Anterior cingulate cortex (tissue), 58 donors: ENCODE measurements at places on chromosomes 2 and 18.

DNA sequence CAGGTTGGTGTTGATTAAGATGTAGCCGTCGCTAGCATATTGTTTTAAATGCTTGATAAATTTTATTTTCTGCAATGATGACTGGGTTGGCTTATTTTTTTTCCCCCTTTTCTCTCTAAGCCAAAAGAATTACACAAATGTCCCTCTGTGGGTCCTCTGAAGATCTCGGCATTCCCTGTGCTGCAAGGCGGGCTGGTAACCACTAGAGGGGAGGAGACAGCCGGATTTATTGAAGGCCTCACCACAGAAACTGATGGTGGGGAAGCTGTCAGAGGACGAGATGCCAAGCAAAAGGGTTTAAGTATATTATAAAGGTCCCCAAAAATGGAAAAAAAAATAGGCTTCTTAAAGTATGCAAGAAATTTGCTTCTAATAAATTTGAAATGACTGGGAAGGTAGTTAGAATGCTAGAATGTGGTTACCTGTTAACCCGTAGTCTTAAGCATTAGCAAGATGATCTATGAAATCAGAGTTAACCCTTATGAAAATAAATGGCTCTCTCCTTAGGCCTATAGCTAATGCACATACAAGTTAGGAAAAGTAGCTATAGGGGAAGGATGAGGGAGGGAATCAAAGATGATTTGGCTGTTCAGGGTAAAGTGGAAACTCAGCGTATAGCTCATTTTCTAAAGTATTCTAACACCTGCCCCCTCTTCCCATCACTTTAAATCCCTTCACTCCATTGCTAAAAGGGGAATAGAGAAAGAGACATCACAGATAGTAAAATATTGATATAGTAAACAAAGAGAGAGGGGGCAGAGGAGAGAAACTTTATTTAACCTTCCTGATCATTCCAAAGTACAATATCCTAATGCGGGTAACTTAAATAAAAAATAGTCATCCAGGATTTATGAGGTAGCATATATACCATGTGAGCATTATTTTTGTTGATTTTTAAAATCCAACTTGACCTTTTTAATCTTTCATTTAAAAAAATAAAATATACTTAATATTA is 894.5 kb upstream of the POU3F3 start:
- peak; percentile 56 for DNase-seq

GRCh38 chr2:220446106-220446712 is 818.8 kb downstream of the SLC4A3 start:
- no peak for DNase-seq

- DNase-seq: no peak
Observed at GRCh38 chr2:53455094-53455493, 312.5 kb upstream of the CHAC2 start.

DNA sequence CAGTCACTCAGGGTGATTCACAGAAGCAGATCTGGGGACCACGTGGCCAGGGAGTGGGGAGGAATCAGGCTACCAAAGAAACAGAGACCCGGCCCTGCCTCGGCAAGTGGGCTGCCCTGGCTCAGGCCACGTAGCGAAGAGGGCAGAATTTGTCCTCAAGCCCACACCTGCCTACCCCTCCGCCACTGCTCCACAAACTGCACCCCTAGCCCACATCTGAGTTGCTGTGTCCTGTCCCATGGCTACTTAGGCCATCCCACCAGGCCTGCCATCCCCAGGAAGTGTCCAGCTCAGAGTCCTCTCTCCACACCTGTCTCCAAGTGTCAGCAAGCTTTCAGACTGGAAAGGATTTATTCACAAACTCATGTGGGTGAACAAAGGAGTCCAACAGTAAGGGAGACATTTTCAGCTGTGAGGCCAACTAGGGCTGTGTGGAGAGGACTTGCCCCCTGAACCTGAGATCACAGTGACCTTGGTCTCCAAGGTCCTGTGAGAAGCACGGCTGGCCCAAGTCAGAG is 31.7 kb upstream of the ASPRV1 start:
- no peak for DNase-seq

DNA sequence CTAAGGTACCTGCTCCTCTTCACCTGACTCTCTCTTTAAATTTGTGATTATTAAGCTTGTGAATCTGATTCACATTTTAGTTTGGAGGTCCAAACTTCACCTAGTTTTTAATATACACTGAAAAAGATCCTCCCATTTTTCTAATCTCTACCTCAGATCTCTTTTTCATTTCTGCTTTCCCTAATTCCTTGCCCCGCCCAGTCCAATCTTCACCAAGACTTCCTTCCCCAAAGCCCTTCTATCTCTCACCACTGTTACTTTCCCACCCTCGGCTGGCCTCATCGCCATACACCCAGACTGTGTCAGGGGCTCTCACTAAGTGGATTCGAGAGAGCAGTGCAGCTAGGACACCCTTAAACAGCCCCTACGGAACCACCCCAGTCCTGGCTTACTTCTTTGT is 40.0 kb downstream of the LBH start:
- no peak for DNase-seq

- no peak for DNase-seq
Observed at GRCh38 chr2:187851955-187852561, 297.8 kb upstream of the TFPI start.

DNA sequence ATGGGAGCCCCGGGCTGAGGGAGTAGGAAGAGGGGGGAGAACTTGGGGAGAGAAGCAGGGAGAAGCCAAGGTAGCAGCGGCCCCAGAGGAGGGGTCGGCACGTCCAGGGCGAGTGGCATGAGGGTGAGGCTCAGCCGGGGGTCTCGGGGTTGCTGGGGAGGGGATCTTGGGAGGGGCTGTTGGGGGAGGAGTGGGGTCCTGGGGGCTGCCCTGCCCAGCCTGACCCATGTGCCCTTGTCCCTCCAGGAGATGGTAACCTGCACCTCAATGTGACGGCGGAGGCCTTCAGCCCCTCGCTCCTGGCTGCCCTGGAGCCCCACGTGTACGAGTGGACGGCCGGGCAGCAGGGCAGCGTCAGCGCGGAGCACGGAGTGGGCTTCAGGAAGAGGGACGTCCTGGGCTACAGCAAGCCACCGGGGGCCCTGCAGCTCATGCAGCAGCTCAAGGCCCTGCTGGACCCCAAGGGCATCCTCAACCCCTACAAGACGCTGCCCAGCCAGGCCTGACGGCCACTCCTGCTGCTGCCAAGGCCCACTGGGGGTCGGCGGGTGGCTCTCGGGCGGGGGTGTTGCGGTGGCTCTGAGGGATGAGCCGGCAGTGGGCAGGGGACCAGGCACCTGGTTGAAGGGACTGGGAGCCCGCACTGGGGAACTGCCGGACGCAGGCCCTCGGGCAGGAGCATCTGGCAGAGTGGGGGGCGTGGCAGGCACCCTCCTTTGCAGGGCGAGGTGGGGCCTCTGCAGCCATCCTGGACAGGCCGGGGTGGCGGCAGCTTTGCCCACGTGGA is 9.0 kb upstream of the GAL3ST2 start:
- no peak for DNase-seq

GRCh38 chr18:76866666-76867065 is 44.3 kb downstream of the ZNF236 start:
- DNase-seq: no peak

DNA sequence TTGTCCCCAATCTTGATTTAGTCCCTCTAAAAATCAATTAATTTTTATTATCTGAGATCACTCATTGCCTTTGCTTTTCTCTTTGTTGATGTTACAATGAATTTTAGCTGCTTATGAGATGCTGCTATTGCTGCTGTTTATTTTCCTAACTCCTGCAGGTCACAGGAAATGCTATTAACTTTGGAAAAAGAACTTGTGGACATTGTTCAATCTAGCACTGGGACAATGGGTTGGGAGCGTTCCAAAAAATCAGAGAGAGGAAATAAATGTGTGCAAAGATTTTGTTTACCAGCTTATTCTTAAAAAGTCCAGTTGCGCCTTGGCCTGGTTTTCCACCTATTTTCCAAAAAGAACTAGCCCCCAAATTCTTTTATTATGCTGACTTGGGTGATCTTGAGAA is 268.3 kb downstream of the PTH2R start:
- DNase-seq: no peak

GRCh38 chr2:26464390-26465265 is 13.3 kb downstream of the OTOF start:
- DNase-seq: no peak

DNA sequence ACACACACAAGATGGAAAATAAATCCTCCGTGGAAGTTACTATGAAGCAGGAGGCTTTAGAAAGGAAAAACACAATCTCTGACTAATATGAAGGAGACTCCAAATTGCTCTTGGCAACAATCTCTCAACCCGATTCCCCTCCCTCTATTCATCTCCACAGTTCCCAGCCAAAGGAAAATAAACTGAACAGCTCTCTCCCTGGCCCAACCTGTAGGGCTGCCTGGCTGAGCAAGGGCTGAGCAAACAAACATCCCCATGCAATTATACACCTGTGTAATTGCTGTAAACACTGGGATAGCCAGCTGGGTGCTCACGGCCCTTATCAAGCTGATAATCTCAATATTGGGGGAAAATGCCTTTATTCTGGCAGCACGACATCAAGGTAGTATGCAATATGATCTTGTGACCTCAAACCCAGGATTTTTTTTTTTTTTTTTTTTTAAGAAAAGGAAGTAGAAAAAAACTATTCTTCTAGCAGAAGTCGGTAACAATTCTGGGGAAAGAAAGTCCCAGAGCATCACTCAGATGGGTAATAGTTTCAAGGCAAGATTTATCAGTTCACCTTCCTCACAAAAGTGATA is 203.3 kb upstream of the SMAD2 start:
- no peak for DNase-seq

GRCh38 chr2:156817430-156817829 is 381.3 kb downstream of the GPD2 start:
- DNase-seq: no peak

DNA sequence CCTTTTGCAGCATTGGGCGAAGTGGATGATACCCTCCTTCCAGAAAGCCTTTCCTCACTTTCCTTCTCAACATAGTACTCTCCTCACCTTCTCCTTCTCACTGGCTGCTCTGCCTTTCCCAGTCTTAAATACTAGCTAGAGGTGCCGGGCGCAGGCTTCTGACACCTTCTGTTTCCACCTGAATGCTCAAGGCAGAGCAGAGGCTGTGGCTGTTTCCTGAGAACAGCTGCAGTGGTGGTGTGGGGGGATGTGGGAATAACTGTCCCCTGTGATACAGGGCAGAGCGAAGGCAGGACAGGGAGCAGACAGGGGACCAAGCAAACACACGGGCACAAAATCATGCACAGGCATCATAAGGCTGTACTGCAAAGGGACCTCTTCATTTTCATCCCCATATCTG is 303.1 kb downstream of the SS18 start:
- DNase-seq: no peak

- no peak for DNase-seq
Observed at GRCh38 chr2:64808092-64808491, 154.4 kb upstream of the SERTAD2 start.

DNA sequence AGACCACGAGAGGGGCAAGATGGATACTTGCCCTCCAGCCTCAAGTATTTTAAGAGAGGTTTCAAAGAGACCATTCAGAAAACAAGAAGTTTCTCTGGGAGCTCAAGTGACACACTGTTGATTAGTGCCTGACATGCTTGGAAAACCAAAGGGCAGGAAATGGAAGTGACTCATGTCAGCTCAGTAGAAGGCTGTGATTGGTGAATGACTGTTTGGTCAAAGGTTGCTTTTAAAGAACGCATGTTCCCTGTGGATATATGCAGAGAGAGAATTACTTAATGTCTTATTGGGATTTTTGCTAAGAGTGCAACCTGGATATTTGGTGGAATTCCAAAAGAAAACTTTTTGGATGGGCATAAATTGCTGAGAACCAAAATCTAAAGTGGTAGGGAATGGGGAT is 549.9 kb downstream of the XIRP2 start:
- DNase-seq: no peak

GRCh38 chr18:2168022-2168421 is 403.3 kb downstream of the METTL4 start:
- DNase-seq: no peak

DNA sequence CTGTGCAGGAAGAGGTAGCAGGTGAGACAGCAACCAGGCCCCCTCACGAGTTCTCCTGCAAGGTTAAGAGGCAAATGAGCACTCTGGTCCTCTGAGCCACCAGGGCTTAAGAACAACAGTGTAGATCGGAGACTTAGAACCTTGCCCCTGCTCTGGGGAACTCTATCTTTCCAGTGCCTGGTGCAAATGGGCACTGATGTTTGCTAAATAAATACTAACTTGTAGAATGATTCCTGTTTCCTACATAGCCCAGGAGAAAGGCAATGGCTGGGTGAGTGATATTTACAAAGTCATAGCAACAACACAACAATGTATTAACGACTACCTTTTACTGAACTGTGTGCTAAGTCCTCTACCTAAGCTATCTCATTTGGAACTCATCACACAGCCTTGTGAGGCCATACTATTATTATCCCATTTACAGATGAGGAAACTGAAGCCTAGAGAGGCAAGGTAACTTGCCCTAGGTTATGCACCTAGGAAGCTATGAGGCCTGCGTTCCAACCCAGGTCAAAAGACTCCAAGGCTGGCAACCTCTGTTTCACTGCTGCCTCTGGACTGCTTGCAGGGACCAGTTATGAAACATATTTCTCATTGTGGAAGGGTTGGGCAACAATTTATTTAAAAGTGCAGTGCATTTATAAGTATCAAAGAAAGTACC is 4.3 kb downstream of the ATP8B1 start:
- DNase-seq: no peak

DNA sequence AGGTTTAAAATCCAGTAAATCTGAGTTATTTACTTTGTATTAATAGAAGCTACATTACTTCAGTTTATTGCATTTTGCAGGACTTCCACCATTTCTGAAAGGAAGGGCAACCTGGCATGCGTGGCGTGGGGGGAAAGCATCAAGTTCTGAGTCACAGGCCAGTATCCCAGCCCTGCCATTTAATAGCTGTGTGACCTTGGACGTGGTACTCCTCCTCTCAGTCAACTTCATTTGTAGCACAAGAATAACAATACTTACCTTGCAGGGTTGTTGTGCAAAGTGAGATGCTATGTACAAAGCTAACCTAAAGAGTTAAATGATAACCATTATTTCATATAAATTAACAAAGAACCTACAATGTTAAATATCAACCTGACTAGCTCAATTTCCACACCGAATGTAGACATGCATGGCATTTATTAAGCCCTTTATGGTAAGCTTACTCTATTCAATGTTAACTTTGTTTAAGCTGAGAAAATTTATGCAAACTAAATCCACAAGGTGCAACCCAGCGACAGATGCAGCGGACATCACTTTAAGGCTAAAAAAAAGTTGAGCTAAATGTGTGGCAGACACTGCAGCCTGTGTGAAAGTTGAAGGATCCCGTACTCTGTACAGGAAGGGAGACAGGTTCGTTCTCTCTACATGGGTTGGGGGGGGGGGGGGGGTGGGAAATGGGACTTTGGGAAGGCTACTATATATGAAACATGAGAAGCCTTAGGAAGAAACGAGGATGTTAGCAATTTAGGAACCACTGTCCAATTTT is 17.2 kb upstream of the STPG4 start:
- no peak for DNase-seq
